ENCODE measurements at places on chromosomes 16 and 17. TPM values are rescaled to one million over a fixed set of nuclear protein-coding genes. Genes with fewer than 3 reads are reported as not detected.
A peak's percentile ranks its signal among the peaks of the same experiment; 100 is the strongest.

DNA sequence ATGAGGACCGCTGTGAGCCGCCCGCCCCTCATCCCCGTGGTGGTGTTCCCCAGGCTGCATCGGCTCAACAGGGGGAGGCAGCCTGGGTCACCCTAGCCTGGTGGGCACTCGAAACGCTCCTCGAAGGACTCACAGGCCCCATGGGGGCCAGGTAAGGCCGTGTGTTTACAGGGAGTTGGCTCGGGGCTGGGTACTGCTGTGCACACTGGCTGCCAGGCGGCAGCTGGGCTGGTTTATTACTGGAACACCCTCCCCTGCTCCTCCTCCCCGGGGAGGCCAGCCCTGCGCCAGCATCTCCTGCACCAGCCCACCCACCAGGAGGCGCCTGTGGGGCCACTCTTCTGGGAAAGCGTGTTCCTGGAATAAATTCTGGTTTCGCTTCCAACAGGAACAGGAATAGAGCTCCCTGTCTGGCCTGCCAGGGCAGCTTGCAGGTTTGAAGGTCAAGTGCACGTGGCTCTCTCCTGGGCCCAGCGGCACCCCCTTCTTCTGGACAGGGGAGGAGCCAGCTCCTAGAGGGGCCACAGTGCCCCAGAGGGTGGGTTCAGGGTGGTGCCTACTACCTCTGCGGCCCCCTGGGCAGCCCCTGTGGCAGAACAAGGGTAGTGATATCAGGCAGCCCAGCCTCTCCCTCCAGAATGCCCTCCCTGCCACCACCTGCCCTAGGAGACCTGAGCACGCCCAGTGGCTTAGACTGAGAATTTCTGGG lies 11.3 kb downstream of the MCRIP1 start:
- DNase-seq = peak; percentile 39

Gene NPTX1
- polyA plus RNA-seq = 9.1 TPM

Gene CEP112
- 20.0 TPM for polyA plus RNA-seq

Gene GALNS
- 23.9 TPM for polyA plus RNA-seq

DNA sequence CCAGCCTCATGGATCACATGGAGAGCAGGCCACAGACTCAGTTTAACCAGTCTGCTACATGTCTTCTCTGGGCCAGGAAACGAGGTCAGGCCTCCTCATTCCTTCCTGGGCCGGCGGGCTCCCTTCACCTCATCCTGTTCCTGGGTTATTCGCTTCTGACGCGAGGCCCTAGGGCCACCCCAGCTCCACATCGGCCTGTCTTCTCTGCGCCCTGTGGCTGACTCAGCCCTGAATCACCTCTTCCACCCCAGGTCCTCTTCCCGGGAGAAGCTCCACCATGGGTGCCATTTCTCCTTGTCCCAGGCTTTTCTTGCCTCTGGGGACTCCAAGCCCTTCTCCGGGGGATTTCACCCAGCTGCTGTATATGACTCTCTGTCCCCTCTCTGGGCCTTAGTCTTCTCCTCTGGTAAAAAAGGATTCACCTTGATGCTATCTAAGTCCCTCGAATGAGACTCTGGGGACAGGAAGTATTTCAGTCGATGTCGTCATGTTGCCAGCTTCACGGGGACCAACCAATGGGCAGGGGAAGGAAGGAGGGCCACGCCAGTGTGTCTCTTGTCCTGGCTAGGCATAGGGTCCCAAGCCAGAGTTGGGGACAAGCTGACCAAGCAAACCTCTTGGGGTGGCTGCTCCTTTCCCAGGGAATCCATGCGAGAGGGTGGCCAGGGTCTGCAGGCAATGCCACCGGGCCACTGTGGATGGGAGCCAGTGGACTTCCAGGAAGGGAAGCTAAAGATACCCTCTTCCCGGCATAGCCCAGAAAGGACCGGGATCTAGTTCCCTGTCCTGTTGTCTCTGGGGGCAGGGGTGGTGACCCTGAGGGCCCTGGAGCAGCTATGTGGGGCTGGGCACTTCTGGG lies 58.7 kb downstream of the SOCS3 start:
- no peak for DNase-seq

DNA sequence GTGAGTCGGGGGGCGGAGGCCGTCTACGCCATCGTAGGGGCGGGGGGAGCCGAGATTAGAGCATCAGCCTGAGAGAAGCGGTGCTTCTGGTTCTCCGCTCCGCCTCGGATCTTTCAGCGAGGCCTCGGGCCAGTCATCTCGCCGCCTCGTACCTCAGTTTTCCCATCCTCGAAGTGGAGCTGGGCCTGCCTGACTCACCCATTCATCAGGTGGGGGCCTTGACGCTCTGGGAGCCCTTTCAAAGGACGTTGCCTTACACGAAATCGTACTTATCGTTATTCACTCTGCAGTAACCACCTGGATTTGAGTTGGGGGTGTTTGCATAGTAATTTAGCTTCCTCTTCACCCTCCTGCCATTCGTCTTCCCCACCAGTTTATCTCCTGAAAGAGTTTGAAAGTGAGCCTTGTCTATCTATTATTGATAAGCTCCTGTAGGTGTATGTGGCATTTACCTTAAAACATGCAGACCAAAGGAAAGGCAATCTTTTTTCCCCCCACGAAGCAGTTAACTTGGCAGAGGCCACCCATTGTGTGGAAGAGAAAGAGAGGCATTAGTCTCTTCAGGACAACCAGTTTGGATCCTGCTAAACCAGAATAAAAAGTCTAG lies 674 bp downstream of the TAF15 start:
- no peak for DNase-seq

- peak; percentile 89 for DNase-seq
Measured at GRCh38 chr16:78128913-78129312, 29.5 kb downstream of the WWOX start.

GRCh38 chr17:2649191-2649590 lies 55.7 kb downstream of the PAFAH1B1 start:
- DNase-seq = no peak

DNA sequence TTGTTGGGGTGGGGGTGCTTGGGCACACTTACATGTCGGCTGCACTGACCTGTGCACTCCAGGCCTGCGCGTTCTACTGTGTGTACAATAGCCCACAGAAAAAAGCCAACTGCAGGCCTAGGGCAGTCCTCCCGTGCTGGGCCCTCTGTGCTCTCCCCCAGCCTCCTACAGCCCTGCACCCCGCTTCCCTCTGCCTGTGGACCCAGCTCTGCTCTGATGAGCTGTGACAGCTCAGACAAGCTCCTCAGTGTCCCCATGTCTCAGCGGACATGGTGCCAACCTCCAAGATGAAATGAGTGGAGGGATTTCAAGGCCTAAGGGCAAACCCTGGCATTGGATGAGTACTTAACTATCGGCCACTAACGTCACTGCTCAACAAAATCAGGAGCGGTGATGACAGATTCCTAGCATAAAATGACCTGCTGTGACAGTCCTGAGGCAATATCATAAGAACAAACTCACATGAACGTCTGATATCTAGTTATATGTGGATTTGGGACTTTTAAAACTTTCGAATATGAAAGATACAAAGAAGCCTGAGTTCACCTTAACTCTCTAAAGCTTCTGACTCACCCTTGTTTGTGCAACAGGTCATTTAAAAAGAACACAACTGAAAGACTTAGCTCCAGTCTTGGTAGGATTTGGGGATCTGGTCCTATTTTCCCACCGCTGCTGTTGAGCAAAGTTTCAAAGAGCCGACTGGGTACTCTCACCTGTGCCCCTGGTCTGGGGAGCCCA lies 34.7 kb downstream of the CCDC57 start:
- DNase-seq = no peak

Gene CIBAR2
- 2.2 TPM for polyA plus RNA-seq

Gene TPSD1
- not detected for polyA plus RNA-seq

GRCh38 chr17:31903401-31903800 lies 1.9 kb upstream of the UTP6 start:
- no peak for DNase-seq

DNA sequence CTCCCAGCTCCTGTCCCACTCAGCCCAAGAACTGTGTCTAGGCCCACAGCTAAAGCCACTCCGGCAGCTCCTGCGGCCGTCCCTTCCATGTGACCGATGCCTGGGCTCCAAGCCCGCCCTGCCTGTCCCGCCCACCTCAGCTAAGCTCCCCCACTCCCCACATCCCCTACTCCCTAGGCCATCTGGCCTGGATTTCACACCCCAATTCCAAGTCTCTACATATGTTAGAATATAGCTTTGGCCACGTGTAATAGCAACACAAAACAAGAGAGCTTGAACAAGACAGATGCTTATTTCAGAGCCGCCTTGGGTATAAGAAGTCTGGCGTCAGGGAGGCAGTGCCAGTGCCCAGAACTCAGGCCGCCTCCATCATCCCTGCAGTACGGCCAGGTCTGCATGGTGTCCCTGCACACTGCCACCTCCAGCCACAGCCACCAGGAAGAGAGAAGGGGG lies 30.0 kb upstream of the USP22 start:
- DNase-seq = no peak

Gene TSPOAP1
- 48.4 TPM for polyA plus RNA-seq

- DNase-seq = no peak
Measured at GRCh38 chr16:89084814-89085612, 8.6 kb upstream of the ACSF3 start.

DNA sequence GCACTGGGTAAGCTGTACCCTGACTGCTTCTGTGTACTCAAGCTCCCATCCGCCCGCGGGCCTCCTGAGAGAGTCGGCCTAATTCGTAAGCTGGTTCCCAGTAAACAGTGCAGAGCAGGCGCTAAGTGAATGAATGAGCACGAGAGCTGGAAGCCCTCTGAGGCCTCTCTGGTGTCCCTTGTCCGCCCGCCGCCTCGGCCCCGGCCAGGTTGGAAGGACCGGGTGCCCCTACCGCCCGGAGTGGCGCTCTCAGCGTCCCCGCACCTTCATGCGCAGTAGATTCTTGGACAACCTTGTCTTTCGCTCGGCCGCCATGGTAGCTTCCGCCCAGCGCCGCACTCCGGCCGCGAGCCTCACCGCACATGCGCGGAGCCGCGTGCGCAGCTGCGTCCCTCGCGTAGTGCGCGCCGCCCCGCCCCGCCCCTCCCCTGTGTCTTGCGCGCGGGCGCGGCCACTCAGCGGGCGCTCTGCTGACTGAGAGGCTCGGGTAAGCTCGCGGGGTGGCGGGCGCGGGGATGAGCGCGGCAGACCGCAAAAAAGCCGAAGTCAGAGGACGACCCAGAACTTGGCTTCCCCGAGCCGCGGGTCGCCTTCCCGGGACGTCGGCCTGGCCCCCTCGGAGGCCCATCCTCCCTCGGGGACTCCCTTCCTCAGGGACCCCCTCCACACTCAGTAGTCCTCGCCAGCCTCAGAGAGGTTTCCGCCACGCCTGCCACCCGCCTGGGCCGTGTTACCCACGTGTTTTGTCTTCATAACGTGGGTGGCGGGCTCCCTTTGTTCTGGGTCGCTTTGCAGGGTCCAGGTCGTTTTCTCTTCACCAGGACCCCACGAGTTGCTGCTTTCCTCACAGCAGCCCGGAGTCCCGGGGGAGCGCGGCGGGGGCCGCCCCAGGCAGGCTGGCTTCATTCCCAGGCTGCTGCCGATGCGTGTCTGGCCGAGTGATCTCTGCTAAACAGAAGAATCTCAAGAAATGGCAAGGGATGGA lies at the start of gene MPHOSPH6:
Gene MPHOSPH6, minus strand, starts transcription at position 364 of the 985 bp plus-strand sequence. Its CDS starts 49 bp downstream, at position 315.
- DNase-seq = peak; percentile 98

DNA sequence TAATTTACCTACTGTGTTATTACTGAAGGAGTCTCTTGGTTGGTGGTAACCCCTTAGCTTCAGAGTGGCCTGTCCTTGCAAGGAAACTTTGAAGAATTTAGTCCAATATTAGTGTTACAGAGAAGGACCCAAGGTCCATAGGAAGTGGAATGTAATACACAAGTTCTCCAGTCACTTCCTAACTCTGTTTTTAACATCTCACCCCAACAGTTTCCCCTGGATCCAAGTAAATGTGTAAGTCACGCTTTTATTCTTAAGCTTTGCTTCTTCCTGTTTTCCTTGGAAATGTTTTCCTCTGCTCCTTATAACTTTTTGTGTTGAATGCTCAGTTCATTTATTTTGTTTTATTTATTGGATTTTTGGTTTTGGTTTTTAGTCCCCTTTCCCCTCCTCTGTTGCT lies 25.9 kb upstream of the RPRML start:
- DNase-seq = no peak

DNA sequence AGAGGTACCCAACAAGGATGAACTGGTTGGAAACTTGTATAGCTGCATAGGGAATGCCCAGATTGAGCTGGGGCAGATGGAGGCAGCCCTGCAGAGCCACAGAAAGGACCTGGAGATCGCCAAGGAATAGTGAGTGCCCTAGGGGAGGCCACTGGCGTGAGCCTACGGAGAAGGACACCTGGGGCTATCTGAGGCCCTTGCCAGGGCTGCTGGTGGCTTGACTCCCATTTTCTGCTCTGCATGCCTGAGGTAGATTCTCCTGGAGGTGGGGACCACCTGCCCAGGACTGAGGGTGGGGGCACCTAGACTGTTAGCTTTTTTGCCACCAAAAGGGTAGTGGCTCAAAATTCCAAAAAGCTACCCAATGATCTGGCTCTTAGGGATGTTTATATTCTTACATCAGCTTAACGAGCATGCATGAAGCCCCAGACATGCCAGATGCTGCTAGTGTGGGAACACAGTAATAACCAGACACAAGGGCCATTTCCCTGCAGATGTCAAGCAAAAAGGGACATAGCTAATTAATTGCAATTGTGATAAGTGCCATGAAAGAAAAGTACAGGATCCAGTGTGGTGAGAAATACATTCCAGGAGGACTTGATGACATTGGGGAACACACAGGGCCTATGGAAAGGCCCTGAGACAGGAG lies 8.8 kb downstream of the ODAD4 start:
- no peak for DNase-seq

- no peak for DNase-seq
Measured at GRCh38 chr16:15879255-15879811, 9.1 kb downstream of the CEP20 start.

GRCh38 chr17:50893183-50893993 lies 27.2 kb upstream of the TOB1 start:
- DNase-seq = no peak

DNA sequence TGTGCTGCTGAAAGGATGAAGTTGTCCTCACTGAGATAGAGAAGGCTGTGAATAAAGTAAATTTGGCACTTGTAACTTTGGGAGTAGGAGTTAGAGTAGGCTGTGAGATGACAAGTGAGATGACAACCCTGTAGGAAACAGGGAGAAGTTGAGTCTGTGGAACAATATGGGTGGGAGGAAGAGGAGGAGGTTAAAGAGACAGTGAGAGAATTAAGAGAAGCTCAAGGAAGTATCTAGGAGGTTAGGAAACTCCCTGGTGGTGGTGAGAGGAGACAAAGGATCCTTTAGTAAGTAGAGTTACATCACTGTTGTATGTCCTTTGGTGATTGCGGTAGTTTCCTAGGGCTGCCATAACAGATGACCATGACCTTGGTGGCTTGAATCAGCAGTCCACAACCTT lies 10.7 kb upstream of the HSD17B2 start:
- DNase-seq = no peak

- DNase-seq = no peak
Measured at GRCh38 chr16:67697422-67698185, 21.5 kb downstream of the GFOD2 start.
